H9 (cell line): ENCODE measurements at places on chromosomes 1 and 21.

DNA sequence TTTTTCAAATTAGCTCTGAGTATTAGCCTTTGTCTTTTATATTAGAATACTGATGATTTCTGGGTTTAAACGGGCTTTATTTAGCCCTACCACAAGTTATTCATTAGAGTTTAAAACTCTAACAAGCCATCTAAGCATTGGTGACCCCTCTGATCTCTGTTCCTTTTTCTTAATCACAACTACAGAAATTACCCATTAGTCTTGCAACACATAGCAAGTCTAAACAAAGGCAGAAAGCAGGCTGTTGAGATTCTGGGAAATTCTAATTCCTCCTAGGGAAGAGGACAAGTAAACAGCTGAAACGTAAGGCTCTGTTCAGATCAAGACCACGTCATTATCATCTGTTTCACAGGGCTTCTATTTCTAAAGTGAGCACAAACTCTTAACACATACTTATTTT is 491.2 kb upstream of the ZRANB2 start:
- DNase-seq: no peak

DNA sequence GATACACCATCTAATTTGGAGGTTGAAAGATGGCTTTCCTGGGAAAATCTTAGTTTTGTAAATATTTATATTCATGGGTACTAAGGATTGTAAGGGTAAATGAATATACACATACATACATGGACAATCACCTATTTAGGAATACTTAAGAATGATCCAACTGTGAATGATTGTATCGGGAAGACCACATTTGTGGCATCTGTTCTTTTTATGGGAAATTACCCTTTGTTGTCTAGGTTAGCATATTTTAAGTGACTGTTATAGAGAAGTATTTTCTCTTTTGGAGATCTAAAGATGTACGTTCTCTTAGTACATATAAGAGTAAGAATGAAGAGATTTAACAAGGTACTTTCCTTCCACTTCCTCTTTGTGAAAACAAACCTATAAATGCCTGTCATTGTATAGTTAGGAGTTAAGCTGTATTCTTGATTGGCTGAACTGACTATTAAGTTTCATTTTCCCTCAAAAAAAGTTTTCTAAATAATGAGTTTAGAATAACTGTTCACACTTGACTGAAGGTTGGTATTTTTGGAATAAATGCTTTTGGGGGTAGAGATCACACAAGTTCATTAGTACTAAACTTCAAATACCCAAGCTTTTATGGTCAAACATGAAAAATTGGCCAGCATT is 26.7 kb downstream of the SNX7 start:
- DNase-seq: no peak

- DNase-seq: no peak
These were observed 830.4 kb upstream of the RGS18 start for GRCh38 chr1:191327868-191328267.

GRCh38 chr1:212566522-212567479 is 41.8 kb upstream of the ATF3 start:
- DNase-seq: no peak

GRCh38 chr1:74590288-74590687 is 77.9 kb upstream of the LRRC53 start:
- no peak for DNase-seq

- DNase-seq: no peak
These were observed 13.3 kb downstream of the OVAAL start for GRCh38 chr1:180571832-180572636.

DNA sequence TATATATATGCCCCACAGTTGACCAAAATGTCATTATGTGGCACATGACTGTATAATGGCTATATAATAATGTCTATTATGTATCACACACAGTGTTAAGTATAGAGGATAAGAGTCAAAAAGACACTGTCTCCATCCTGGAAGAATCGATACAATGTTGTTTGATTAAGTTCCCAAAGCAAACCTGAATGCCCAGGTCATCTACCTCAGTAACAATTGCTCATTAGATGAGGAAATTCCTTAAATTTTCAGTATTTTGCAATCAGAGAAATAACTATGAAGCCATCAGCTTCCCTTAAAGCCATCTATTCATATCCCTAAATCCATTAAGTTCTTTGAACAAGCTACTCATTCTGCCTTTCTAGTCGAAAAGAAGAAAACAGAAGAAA is 10.0 kb downstream of the FOXJ3 start:
- no peak for DNase-seq

- DNase-seq: no peak
These were observed 322.7 kb downstream of the PTPRU start for GRCh38 chr1:29559056-29559455.

DNA sequence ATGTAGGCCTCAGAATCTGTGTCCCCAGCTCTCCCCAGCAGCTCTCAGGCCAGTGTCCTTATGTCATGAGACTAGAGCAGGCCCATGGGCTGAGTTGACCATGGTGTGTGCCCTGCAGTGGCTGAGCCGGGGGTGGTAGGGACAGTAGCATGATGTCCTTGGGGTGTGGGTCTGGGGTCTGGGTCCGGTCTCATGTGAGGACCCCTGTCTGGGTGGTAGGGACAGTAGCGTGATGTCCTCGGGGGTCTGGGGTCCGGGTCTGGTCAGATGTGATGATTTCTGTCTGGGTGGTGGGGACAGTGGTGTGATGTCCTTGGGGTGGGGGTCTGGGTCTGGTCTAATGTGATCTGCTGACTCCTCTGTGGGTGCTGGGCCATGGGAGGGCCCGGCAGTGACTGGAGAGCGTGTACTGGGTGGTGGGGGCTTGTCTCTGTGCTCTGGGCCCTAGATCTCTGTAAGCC is 64.5 kb downstream of the OBSCN start:
- peak; percentile 22 for DNase-seq

- no peak for DNase-seq
These were observed 182.9 kb downstream of the NTNG1 start for GRCh38 chr1:107323784-107324183.

DNA sequence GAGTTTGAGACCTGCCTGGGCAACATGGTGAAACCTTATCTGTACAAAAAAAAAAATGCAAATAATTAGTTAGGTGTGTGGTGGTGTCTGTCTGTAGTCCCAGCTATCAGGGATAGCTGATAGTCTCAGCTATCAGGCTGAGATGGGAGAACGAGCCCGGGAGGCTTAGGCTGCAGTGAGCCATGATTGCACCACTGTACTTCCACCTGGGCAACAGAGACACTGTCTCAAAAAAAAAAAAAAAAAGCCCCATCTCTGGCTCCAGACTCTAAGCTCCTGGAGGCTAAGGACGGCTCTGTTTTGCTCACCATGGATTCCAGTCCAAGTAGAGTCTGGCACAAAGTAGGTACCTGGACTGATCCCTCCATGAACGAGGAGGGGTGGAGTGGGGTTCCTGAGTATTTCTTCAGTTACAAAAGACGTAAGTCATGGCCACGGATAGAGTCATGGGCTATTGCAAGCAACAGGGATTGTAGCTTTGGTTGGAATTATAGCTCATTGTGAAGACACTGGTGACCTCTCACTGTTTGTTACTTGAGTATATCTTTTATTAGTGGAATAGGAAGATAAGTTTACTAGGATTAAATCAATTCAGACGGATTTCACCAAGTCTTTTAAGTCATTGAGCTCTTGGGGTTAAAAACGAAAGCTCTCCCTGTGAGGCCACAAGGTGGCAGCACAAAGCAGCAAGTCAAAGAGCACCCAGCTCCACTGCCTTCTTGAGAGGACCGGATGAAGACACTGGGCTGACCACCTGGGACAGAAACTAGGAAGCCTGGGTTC is 35.6 kb upstream of the TMEM61 start:
- DNase-seq: peak; percentile 83
